Stimulated activated CD4-positive, alpha-beta T cell treated with anti-CD3 and anti-CD28 coated beads, Interleukin-1b, Interleukin-23, amount 100 ng/mL, for 48 hours (primary cell): ENCODE measurements at places on chromosomes 13 and 19.

DNA sequence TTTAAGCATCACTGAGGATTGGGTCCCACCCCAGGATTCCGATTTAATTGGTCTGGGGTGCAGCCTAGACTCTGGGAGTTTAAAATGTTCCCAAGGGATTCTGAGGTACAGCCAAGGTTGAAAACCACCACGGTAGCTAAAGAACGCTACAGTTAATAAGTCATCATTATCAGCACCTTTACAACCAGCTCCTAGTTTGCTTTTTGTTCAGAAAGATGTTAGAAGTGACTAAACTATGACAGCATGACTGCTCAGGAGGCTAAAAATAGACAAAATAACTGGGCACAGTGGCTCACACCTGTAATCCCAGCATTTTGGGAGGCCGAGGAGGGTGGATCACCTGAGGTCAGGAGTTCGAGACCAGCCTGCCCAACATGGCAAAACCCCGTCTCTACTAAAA is 11.7 kb upstream of the EPSTI1 start:
- DNase-seq: no peak

GRCh38 chr19:5321851-5322681 is 18.5 kb downstream of the PTPRS start:
- DNase-seq: peak; percentile 16

GRCh38 chr13:46392967-46393366 is 5.9 kb upstream of the RUBCNL start:
- DNase-seq: no peak

DNA sequence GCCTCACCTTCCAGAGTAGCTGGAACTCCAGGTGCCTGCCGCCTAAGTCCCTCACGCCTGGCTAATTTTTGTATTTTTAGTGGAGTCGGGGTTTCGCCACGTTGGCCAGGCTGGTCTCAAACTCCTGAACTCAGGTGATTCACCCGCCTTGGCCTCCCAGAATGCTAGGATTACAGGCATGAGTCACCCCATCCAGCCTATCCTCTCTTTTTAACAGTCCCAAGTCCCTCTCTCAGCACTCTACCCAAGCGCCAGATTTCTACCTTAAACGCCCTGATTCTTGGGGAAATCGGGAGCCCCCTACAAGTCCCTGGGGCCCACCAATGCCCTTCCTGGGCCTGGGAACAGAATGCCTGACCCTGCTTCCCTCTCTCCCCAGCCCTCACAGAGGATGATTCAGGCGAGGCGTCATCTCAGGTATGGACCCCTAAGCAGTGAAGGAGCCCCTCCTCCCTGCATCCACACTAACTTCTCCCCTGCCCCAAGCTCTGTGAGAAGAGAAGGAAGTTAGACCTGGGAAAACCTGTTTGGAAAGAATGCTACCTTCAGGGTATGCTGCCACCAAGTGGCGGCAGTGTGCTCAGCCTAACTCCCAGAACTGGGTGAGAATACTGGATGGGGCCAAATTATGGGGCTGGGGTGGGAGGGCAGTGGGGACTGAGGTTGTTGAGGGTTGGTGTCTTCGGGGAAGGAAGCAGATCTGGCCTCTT is 20.8 kb upstream of the EBI3 start:
- DNase-seq: no peak

DNA sequence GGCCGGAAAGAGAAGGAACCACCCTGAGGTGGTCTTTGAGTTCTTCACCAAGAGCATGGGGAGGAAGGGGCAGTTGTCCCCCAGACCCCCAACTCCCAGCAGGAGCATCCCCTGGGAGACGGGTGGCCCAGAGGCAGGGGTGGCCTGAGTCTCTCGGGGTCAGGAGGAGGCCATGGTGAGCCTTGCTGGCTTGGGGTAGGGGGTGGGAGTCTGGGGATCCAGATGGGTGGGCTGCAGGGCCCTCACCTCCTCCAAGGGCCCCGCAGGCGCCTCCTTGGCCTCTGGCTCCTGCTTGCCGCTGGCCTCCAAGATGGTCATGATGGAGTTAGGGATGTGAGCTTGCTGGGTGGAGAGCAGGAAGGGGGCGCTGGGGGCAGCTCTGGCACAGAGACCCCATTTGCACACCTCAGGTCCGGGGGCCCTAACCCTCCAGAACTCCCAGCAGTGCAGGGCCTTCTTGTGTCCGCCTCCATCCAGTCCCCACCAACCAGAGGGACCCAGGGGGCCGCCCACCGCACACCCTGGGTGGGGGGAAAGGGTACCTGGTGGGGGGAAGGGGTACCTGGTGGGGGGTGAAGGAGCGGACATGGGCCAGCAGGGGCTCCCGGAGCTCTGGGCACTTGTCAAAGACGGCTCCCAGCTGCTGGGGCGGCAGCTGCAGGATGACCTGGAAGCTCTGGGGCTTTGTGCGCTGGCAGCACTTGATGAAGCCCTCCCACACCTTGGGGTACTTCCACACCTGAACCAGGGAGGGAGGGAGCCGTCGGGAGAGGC is 1.3 kb upstream of the RSPH6A start:
- DNase-seq: no peak

- no peak for DNase-seq
Measured at GRCh38 chr19:46404055-46404752, 9.2 kb downstream of the CCDC8 start.

- DNase-seq: no peak
Measured at GRCh38 chr19:46756544-46756888, 10.3 kb upstream of the STRN4 start.

DNA sequence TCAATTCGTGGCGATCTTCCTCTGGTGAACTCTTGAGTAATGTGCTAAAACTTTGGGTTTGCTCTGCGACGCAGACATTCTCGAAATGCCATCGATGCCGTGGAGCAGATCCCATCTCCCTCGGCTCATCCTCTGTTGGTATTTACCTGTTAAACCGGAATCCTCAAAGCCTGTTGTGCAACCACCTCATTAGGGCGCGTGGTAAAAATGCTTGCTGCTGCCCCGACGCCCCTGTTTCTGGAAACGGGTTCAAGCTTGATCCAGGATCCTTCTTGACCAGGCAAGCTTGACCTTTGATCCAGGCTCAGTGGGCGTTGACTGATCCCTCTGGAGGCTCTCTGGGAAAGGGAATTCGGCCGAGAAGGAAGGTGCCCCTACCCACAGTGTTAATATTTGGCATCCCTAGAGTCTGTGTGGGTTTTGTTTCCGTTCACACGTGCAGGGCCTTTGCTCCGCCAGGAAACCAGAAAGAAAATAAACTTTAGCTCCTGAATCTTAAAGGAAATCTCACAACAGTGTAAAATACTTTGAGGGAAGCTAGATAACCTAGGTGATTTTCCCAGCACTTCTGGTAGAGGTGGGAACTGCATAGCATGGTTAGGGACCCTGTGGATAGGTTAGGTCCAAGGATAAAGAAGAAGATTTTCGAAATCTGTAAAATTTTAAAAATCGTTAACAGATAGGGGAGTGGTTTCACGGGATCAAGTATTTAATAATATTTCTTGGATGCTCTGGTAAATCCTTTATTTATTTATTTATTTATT is 1.1 kb downstream of the LSM14A start:
- DNase-seq: peak; percentile 17

DNA sequence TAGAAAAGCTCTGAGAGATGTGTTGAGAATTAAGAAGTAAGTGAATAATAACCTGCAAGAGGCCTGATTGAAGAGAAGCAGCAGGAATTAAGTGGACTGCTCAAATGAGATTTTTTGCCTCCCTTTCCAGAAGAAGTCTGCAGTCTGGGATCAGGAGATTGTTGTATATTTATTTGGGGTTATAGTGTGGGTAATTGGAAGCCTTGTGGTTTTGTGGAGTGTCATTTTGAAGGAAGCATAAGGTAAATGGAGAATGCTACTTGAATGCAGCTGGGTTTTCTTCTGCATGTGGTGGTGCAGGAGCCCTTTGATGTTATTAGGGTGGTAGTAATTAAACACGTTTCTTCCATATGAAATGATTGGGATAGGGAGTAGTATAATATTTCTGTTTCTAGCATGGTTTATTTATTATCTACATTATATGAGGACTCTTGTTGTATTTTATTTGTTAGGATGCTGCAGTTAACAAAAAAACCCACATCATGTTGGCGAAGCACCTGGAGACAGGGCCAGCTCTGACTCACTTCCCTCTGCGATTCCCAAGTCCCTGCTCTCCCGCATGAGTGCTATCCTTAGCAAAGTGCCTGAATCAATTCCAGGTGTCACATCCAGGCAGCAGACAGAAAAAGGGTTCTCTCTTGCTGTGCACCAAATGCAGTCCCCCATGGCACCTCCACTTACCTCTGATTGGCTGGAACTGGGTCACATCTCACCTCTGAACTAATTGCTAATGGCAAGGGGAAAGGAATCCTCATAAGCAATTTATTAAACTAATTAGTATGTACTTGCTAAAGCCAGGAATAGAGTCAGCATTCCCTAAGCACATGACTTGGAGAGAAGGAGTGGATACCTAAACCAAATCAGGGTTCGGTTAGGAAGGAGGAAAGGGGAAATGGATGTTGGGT is 54.8 kb downstream of the DGKH start:
- DNase-seq: no peak

- no peak for DNase-seq
Measured at GRCh38 chr13:47475441-47475948, 525.6 kb downstream of the SUCLA2 start.
